Amygdala (tissue), 56 donors: ENCODE measurements at places on chromosomes 1 and 21.

- DNase-seq: no peak
Measured at GRCh38 chr1:207007352-207008033, 25.1 kb downstream of the C1orf116 start.

DNA sequence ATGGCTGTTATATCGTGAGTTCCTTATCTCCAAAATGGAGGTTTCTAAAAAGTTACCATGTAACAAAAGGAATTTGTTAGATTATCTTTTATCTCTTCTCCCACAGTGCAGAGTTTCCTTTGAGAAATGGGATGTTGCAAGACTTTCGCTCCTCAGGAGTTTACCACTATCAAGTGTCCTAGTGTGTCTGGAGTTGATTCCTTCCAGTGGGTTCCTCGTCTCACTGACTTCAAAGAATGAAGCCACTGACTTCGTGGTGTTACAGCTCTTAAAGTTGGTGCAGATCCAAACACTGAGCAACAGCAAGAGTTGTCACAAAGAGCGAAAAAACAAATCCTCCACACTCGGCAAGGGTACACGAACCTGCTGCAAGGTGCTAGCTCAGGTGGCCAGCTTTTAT lies 37.0 kb downstream of the SPAG17 start:
- no peak for DNase-seq

- DNase-seq: peak; percentile 50
Measured at GRCh38 chr1:37038227-37039093, 4.1 kb upstream of the GRIK3 start.

- no peak for DNase-seq
Measured at GRCh38 chr21:14675774-14676530, 129.8 kb upstream of the SAMSN1 start.

DNA sequence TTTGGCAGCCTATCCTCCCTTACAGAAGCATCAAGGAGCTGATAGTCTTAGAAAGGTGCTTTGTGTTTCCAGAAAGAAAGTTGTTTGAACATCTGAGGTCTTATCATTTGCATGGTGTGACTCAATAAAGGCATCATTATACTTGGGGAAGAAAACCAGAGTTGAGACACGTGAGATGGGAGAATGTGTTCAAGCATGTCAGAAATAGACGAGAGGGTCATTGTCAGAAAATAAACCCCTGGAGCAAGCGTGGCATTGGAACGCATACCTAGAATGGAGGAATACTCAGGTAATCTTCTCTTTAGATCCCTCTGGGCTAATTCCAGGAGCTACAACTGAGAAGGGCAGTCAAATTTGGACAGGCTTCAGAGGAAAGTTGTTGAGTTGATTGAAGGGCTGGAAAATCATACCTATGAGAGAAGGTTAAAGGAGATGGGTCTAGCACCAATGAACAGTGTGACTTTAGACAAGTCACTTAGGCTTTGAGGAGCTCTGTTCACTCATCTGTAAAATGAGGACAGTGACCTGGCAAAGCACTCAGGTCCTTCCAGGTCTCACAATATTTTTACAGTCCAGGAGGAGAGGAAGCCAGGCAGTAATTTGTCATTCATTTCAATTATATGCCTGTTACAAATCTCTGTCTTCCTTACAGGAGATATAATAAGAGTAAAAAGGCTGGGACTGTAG lies 101.3 kb upstream of the C1orf21 start:
- DNase-seq: no peak

GRCh38 chr1:62905309-62905708 lies 121.4 kb downstream of the ATG4C start:
- DNase-seq: no peak

DNA sequence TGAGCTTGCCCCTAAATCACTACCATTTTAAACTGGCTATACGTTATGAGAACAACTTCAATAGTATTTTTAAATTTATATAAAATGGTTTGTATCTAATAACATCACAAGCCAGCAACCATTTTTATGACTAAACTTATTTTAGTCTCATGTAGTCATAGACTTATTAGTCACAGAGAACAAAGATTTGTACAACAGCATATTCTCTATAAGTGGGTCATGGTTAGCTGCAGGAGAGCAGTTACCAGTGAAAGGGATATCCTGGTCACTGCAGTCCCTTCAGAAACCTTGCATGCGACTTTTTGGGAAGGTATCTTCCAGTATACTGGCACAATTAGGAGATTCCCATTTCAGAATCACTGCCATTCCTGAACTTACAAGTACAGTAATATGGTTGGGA lies 90.0 kb downstream of the HFM1 start:
- DNase-seq: no peak

DNA sequence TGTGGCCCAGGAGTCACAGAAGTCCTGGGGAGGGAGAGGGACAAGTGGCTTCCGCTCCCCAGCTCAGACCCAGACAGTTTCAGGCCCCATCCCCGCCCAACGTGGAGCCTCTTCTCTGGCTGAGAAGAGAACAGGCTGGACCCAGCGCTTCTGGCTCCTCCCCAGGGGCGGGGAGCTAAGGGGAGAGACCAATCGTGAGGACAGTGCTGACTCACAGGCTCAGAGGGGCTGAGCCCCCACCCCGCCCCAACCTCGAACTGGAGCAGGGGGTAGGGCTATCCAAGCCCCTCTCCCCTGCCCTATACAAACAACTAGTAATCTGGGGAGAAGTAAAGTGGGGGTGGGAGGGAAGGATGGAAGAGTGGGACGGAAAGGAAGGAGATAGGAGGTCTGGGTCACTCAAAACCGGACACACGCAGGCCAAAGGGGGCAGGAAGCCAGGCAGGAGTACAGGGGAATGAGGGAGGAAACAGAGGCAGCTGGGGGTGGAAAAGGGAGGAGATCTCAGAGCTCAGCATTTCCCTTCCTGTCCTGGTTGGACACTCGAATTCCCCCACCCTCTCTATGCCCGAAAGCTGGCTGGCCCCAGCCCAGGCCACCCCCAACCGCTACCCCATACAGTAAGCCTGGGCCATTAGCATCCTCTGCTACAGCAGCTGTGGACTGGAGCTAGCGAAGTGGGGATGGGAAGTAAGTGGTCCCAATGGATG lies at the start of gene SHC1:
Gene SHC1 (minus strand): TSS at position 117 of the 710 bp plus-strand sequence. CDS start 221 bp downstream, outside the sequence.
- peak; percentile 83 for DNase-seq

- DNase-seq: no peak
Measured at GRCh38 chr1:175287377-175287776, 94.8 kb upstream of the KIAA0040 start.

DNA sequence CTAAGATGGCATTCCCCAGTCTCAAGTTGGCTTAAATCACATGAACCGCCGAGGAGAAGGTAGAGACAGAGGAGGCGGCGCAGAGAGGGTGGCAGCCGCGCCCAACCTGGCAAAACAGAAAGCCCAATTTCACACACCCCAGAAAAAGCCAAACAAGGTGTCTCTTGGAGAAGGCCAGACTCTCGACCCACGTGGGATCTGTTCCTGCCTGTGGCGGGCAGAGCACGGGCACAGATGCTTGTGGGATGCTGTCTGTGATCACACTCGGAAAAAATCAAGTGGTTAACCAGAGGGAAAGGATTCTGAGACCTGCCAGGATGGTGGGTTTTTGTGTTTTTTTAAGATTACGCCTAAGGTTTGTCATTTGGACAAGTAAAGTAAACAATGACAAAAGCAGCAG lies 80.7 kb downstream of the MRPL37 start:
- no peak for DNase-seq

GRCh38 chr1:29549001-29549400 lies 312.7 kb downstream of the PTPRU start:
- no peak for DNase-seq
